Pancreas (tissue), 10 donors: ENCODE measurements at places on chromosomes 12 and 14. TPM values are rescaled to one million over a fixed set of nuclear protein-coding genes. Genes with fewer than 3 reads are reported as not detected.

- no peak overlapping the region for H3K4me3 ChIP-seq
- H3K27me3 ChIP-seq, result no peaks in the 10 kb centered on the region
- H3K27ac ChIP-seq, result no peak overlapping the region
- no peak for DNase-seq
- no peaks in the 10 kb centered on the region for H3K36me3 ChIP-seq
- no peaks in the 10 kb centered on the region for H3K4me1 ChIP-seq
Observed at GRCh38 chr12:97267594-97268202, 194.9 kb upstream of the RMST start.

DNA sequence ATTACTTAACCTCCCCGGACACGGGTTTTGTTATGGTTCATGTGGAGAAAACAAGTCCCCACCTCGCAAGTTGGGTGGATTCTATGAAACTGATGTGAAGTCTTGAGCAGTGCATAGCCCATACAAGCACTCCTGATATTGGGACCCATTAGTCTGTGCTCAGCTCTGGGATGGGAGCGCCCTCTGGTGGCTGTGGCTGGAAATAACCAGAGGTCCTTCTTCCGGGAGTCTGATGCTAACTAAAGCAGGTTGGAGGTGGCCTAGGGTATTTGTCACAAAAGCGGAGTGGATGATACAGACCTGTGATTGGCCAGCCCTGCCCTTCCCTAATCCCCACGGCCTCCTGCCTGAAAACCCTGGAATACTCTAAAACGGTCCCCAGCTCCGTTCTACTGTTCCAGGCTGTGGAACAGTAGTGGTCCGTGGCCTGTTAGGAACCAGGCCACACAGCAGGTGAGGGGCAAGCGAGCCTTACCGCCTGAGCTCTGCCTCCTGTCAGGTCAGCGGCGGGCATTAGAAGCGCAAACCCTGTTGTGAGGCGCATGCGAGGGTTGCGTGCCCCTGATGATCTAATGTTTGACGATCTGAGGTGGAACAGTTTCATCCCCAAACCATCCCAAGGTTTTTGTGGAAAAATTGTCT, 6.4 kb downstream of the SLC48A1 start:
- H3K27me3 ChIP-seq, result no peaks in the 10 kb centered on the region
- H3K27ac ChIP-seq, result no peak overlapping the region
- H3K4me3 ChIP-seq, result no peak overlapping the region
- peaks cover 5% of the 10 kb centered on the region for H3K4me1 ChIP-seq
- DNase-seq, result peak; percentile 74
- H3K36me3 ChIP-seq, result no peaks in the 10 kb centered on the region

Gene HHIPL1
- 0.13 TPM for total RNA-seq

Gene TMEM119
- 1.6 TPM for total RNA-seq
